ENCODE measurements at places on chromosomes 4 and X.
A peak's percentile ranks its signal among the peaks of the same experiment; 100 is the strongest.

DNA sequence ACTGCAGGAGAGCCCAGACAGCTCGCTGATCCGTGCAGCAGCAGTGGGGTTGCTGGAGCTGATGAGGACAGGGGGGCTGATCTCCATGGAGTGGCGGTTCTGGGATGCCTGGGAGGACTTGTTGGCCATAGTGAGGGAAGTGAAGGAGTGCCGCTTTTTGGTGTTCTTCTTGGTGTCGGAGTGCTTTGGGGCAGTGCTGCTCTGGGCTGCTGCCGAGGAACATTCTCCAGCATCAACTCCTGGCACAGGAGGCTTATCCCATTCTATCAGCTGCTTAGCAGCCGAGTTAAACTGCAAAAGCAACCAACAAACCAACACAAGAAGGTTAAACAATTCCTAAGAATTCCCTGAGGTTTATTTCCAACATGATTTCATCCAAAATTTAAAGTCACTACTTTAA, 126.3 kb upstream of the CBR4 start:
- DNase-seq, result no peak

GRCh38 chr4:77917075-77917474, 54.4 kb downstream of the MRPL1 start:
- no peak for DNase-seq

DNA sequence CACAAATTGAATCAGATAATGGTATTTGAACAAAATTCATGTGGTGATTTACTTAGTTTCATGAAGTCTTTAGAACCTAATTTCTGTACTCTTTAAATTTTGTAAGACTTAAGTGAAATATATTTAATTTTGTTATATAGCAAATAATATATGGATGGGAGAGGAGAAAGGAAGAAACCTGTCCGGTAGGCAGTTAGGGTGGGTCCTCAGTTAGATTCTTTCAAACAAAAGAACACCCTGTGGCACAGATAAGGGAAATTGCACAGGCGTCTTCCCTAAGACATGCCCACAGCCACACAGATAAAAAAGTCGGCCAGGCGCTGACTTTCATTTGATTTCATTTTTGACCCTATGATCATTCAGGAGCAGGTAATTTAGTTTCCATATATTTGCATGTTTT, 25.1 kb upstream of the CTSO start:
- DNase-seq, result no peak

GRCh38 chrX:148672517-148672916, 172.1 kb downstream of the AFF2 start:
- no peak for DNase-seq

GRCh38 chr4:18202486-18202885, 180.9 kb upstream of the LCORL start:
- DNase-seq, result no peak

- no peak for DNase-seq
Observed at GRCh38 chrX:16661495-16661894, 11.5 kb downstream of the S100G start.

GRCh38 chr4:151025759-151026158, 10.7 kb upstream of the LRBA start:
- no peak for DNase-seq

DNA sequence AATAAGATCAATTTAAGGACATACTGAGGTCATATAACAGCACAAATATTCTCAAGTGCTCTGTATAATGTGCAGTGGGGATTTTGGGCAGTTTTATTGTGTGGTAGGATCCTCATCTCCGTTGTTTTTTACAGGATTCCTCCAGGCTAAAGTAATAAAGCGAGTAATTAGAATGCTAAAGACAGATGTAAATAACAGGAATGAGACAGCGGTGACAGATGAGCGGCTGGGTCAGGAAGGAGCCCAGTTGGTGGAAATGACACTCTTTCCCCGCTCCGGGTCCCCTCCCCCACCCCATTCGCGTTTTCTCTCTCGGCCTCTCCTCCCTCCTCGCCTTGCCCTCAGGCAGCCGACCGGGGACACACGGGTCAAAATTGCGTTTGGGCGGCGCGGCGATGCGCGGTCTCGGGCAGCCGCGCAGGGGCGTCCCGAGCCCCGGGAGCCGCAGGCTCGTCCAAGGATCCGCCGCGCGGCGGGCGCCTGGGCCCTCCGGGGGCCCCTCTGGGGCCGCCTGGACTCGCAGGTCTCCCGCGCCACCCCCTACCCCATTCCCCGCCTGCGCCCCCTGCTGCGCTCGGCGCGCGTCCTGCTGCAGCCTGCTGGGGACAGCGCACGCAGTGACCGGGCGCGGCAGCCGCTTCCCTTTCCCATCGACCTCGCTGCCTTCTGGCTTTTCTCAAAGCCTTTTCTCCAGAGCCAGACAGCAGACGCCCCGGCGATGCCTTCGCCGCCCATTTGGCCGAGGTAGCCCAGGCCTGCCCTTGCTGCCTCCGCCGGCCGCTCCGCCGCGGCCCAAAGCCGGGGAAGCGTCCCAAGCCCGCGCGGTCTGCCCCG, 16.2 kb downstream of the POU4F2 start:
- no peak for DNase-seq

GRCh38 chr4:100023800-100024199, 73.7 kb upstream of the H2AZ1 start:
- DNase-seq, result no peak

DNA sequence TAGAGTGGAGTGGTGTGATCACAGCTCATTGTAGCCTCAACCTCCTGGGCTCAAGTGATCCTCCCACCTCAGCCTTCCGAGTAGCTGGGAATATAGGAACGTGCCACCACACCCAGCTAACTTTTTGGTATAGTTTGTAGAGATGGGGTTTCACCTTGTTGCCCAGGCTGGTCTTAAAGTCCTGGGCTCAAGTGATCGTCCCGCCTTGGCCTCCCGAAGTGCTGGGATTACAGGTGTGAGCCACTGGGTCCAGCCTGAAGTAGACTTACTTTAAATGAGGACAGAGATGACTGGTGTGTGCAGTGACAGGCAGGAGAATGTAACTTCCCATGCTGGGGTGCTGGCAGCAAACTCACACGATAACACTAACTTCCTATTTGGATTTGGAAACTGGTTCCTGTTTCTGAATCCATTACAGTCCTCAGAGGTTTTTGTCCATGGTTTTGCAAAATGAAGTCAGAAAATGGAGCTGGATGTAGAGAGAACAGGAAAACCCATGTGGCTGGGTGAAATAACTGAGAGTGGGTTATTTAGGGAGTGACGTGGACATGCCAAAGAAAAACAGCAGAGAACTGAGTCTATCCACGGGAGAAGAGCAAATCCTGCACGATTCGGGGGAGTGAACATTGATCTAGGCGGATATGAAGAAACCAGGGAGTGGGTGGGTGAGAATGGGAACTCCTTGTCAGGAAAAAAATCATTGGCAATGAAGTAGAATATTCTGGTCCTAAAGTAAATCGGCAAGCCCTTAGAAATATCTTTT, 95.6 kb downstream of the GATB start:
- DNase-seq, result no peak

- no peak for DNase-seq
Observed at GRCh38 chr4:70842761-70843435, 3.2 kb upstream of the GRSF1 start.

- DNase-seq, result peak; percentile 53
Observed at GRCh38 chrX:29090811-29091210, 503.6 kb downstream of the IL1RAPL1 start.

DNA sequence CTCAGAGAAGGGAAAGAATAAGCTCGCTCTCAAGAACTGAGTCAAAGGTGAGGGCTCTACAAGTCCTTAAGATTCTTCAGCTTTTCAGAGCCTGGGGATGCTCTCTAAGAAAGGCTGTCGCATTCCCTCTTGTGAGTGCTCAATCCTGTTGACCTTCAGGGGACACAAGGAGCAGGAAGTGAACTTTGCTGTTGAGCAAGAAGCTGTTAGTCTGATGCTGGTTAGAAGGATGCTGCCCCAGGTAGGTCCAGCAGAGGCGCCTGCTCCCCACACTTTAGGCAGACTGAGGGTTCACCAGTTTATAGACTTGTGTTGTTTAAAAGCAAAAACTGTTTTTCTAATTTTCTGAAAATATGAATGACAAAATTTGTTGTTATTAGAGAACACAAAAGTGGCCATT, 125.4 kb upstream of the SPOCK3 start:
- no peak for DNase-seq

DNA sequence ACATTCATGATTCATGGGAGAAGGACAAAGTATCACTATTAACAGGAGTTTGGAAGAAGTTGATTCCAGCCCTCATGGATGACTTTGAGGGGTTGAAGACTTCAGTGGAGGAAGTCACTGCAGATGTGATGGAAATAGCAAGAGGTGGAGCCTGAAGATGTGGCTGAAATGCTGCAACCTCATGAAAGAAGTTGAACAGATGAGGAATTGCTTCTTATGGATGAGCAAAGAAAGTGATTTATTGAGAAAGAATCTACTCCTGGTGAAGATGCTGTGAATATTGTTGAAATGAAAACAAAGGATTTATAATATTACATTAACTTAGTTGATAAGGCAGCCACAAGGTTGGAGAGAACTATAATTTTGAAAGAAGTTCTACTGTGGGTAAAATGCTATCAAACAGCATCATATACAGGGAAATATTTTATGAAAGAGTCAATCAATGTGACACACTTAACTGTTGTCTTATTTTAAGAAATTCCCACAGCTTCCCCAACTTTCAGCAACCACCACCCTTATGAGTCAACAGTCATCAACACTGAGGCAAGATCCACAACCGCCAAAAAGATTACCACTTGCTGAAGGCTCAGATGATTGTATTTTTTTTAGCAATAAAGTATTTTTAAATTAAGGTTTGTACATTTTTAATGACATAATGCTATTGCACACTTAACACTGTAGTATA, 302.6 kb downstream of the CBLL2 start:
- no peak for DNase-seq

- no peak for DNase-seq
Observed at GRCh38 chr4:183343730-183344129, 21.5 kb upstream of the CLDN24 start.

DNA sequence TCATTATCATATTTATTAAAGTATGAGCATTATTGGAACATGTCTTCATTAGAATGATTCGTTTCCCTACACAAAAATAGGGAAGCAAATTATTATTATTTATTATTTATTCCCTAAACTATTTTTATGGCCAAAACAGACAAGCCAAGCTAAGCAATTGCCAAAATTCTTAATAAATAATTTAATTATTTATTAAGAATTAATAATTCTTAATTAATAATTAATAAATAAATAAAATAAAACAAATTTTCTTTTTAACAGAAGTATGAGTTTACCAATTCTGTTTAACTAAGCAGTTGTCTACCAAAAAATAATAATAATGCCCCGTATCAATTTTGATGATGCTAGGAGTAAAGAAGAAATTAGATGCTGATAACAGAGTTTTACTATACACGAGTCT, 1080.8 kb upstream of the AGA start:
- no peak for DNase-seq

- DNase-seq, result no peak
Observed at GRCh38 chr4:37780444-37781130, 45.9 kb upstream of the PGM2 start.

DNA sequence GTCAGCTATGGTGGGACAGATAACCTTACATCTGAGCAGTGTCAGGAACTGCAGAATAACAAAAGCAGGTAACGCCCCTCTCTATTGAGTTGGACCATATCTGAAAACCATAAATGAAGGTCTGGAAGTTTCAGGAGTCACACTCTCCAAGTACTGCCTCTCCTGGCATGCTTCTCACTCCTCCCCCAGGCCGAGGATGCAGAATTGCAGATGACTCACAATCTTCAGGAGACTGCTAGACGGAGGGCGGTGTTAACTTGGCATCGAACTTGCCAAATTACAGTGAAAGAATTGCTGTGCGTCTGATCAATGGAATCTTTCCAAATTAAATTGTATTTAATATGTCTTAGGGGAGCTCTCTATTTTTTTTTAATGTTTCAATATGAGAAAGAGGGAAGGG, 67.1 kb upstream of the TRIM2 start:
- DNase-seq, result no peak

DNA sequence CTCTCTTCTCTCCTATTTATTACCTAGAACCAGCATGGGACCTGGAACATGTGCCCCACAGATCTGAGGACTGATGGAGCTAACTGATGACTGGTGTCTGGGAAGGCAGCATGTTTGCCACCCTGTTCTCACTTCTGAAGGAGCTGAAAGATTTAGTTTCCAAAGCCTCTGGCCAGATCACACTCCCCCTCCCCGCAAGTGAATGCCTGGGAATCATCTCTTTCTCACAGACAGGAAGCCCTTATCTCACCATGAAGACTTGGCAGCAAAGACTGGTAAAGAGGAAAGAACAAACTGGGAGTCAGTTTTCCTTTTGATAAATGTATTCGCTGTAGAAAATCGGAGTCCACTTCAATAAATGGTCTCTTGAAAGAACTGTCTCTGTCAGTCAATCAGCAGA, 21.0 kb upstream of the PCYT1B start:
- DNase-seq, result no peak

DNA sequence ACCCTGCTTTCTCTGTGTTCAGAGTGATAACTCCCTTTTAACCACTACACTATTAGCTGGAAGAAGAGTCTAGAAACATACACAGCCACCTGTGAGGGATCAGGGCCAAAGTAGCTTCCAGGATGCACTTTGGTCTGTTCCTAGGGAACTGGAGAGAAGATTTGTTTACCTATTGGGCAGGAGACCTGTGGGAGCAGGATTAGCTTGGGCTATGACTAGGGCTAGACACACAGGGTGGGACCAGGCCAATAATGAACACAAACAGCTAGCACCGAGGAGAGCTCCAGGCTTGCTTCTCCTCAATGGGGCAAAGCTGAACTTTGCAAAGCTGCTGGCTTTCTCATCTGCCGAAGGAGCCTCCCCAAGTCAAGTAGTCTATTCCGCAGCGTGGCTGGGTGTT, 24.4 kb upstream of the MAP7D3 start:
- no peak for DNase-seq

DNA sequence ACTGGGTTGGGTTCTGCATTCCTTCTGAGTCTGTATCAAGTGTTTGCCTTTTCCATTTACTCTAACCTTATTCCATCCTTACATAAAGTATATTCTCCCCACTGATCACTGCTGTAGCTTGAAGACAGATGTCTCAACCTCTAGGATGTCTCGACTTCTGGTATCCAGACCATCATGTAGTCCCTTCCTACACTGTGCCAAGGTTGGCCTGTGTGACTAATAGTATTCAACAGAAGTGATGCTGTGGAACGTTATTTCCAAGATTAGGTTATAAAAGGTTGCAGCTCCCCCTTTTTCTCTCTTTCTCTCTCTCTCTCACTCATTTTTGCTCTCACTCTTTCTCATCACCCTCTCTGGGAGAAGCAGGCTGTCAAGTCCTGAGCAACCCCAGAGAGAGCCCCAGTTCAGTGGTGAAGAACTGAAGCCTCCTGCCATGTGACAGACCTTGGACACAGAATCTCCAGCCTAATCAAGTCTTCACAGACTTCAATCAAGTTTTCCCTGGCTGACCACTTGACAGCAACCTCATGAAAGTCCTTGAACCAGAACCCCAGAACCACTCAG, 75.4 kb downstream of the PRDM5 start:
- no peak for DNase-seq

- DNase-seq, result no peak
Observed at GRCh38 chr4:108172753-108173598, 4.2 kb upstream of the LEF1 start.

DNA sequence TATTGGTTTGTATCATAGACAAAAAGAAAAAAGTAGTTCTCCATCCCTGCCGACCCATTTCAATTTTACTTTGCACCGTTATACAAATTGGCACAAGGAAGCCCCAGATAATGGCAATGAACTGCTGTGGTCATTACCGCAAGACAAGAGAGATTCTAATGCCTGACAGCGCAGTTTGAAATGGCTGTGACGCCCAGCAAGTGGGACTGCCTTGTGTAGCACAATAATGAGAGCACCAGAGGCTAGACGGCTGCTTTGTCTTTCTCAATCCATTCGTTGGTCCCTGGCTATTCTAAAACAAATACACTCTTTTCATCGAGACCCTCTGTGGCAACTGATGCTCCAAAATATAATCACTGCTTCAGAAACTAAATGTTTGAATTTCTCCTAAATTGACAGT, 192.4 kb upstream of the NEIL3 start:
- DNase-seq, result no peak
